ENCODE measurements at places on chromosomes 16 and 17.

- DNase-seq = no peak
These were observed 10.7 kb upstream of the EPOP start for GRCh38 chr17:38685491-38685890.

DNA sequence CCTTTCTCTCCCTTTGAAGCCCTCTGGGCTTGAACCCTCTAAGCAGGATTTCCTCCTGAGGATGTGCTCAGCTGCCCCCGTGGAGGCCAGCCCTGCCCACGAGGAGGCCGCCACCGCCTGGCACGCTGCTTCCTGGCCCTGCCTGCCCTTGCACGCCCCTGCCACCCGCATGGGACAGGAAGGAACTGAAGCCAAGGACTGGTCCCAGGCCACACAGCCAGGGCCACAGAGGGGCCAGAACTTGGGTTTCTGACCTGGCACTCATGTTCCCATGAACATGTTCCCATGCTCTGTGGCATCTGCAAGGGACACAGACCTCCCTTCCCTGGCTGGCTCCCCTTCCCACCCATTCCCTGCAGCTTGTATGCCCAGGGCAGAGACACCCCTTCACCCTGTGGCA lies 24.1 kb upstream of the MTSS2 start:
- no peak for DNase-seq

GRCh38 chr17:7729816-7730215 lies 12.3 kb downstream of the DNAH2 start:
- no peak for DNase-seq

DNA sequence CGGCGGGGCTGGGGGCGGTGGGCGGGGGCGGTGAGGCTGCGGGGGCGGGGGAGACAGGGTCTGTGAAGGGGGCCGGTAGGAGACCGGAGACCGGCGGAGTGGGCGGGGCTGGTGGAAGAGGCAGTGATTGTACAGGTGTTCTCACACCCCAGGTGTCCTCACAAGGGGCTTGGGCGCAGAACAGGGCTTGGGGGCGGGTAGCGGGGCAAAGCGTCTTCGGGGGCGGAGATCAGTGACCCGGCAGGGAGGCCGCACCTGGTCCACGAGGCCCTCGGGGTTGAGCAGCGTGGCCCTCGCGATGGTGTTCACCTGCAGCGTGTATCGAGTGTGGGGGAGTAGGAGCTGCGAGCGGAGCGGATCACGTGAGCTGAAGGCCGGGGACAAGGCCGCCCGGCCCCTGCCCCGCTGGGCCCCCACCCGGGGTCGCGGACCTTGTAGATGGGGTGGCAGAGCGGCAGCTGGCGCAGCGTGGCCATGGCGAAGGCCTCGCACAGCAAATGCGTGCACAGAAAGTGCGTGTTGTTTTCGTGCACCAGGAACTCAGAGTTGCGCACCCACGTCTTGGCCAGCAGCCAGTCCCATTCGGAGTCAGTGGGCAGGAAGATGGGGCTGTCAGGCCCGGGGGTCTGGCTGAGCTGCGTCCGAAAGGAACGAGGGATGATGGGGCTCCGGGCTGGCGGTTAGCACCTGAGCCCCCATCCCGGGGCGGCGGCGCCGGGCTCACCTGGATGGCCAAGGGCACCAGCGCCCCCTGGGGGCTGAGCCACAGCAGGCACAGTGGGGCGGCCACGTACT lies 8.5 kb downstream of the ALOXE3 start:
- peak; percentile 80 for DNase-seq

GRCh38 chr17:47213540-47213939 lies 4.4 kb downstream of the MYL4 start:
- DNase-seq = no peak

DNA sequence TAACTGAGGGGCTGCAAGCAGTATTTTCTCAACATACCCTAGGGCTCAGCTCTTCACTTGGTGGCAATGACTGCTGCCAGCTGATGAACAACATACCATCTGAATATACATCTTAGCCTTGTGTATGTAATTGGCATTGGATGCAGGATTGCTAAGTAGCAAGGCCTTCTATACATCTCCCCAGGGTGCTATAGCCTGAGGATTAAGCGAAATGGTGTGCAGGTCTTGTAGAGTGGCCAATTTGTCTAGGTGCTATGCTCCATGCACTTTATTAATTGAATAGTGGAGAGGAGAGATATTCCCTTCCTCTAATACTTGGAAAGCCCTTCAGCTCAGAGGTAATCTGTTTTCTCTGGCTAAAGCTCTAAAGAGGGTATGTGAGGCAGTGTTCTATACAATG lies 71.9 kb downstream of the KIF2B start:
- DNase-seq = no peak

DNA sequence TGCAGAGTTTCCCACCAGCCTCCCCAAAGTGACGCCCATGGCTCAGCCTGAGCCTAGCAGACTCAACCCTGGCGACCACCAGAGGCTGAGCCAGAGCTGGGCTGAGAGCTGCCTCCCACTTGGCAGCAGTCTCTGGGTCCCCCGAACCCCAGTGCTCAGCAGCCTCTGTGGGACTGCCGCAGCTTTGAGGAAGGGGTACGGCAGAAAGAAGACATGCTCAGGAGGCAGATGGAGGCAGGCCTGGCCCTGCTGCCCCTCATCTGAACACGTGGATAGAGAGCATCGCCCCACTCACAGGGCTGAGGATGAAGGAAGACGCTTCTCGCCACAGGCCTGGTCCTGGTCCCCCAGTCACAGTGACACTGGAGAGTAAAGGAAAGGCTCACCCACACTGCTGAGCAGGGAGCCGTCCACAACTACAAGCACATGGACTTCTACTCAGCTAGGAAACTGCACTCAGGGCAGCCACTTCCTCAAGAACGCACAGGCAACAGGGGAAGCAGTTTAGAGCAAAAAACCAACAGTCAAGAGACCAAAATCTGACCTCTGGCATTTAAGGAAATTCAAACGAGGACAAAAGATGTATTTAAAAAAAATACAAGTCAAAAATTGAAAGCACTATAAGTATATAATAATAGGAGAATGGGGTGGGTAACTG lies 45.2 kb upstream of the GSG1L start:
- DNase-seq = no peak

DNA sequence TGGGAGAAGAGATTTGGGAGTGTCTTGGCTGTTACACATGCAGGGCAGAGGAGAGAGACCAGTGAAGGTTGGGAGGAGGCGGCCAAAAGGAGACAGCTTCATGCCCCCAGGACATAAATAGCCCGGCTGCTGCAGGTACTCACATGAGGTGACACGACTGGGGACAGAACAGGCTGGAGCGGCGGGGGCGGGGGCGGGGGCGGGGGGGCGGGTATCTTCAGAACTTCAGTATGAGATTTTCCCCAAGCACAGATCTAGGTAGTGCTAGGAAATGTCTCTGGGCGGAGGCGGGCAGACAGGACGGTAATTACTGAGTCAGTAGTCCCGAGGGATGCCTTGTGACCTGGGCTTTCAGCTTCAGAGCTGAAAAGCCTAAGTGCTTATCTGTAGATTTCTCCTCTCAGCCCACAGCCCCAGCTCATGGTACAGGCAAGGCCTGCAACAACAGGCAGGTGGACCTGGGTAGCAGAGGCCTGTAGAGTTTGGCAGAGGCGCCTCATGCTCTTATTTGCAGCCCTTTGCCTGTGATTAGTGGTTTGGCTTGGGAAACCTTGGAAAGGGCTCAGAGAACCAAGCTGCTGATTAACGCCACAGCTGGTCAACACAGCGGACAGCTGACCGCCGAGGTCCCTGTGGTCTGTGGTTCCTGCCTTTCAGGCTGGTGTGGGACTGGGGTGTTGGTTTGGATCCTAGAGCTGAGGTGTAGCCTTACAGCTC lies 24.5 kb downstream of the UNK start:
- no peak for DNase-seq

DNA sequence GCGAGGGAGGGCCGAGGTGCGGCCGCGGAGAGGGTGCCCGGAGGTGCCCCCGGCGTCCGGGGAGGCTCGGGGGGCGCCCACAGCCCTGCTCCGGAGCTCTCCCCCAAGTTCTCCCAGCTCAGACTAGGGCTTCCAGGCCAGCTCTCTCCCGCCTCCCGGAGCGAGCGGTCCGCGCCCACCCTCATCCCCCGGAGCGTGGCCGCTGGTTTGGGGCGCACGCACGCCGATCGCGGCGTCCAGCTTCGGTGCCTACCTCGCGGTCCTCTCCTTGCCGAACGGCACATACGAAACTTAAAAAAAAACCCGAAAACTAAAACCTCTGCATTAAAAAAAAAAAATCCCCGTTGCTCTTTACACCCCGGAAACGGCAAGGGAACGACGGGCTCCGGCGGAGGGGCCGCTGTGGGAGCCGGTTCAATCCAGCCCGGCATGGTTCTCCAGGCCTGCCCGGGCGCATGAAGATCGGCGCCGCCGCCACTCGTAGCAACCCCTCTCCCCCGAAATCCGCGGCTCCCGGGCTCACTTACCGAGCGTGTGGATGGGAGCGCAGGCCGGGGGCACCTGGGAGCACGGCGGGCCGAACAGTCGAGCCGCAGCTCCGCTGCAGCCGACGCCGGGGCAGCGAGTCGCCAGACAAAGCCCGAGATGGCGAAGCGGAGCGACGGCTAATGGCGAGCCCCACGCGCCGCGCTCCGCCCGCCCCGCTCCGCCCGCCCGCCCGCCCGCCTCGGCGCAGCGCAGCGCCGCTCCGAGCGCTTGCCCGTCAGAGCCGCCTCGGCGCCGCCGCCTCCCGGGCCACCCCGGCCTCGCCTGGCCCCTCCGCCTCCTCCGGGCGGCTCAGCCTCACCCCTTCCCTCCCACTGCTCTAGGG lies 973 bp upstream of the UBTF start:
- peak; percentile 54 for DNase-seq

GRCh38 chr17:1834380-1835149 lies 4.8 kb downstream of the RPA1 start:
- no peak for DNase-seq

DNA sequence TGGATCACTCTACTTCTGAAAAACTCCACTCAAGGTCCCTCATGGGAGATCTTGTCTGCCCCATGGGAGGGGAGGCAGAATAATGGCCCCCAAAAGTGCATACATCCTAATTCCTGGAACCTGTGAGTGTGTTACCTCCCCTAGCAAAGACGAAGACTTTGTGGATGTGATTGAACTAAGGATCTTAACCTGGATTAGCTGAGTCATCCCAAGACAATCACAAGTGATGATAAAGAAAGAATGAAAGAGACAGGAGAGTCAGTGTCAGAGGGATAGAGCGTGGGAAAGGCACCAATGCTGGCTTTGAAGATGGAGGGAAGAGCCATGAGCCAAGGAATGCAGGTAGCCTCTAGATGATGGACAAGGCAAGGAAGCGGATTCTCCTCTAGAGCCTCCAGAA lies 374.7 kb upstream of the DYNLRB2 start:
- no peak for DNase-seq

- no peak for DNase-seq
These were observed 8.2 kb downstream of the FAM117A start for GRCh38 chr17:49755663-49756283.
